Fibroblast of skin of left quadriceps (primary cell): ENCODE measurements at places on chromosomes 3 and 15.

- DNase-seq = no peak
These were observed 40.7 kb downstream of the FEM1B start for GRCh38 chr15:68318008-68318835.

DNA sequence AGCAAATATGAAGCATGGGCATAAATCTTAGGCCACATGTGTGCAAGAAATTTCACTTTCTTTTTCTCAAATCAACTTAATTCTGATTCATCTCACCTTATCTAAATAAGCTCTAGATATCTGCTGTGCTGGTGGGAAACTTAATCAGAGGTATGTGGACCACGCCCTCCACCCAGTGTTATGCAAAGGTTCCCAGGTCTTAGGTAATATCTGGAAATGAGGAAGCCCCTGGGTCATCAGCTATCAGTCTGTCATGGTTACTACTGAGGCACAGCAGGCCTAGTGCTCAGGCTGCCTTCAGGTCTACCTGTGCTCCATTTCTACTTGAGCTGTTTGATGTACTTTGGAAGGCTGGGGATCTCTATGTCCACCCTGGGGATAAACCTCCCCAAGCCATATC lies 134.4 kb upstream of the KCNH8 start:
- no peak for DNase-seq

GRCh38 chr15:58137686-58138085 lies 495 bp upstream of the AQP9 start:
- no peak for DNase-seq

DNA sequence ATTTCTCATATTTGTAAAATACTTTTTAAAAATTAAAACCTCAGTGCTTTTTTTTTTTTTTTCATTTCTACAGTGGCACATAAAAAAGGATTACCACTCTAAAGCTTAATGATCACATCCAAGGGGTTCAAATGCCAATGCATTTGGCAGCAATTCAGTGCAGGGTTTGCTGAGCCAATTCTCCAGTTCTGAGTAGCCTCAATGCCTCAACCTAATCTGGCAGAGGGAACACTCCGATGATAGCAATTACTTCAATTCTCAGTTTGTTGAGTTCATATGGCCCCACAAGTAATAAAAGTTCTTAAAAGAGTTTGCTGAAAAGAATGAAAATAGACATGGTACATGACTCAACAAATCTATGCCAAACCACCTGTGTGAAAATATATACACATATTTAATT lies 79.3 kb upstream of the RBMS3 start:
- no peak for DNase-seq

DNA sequence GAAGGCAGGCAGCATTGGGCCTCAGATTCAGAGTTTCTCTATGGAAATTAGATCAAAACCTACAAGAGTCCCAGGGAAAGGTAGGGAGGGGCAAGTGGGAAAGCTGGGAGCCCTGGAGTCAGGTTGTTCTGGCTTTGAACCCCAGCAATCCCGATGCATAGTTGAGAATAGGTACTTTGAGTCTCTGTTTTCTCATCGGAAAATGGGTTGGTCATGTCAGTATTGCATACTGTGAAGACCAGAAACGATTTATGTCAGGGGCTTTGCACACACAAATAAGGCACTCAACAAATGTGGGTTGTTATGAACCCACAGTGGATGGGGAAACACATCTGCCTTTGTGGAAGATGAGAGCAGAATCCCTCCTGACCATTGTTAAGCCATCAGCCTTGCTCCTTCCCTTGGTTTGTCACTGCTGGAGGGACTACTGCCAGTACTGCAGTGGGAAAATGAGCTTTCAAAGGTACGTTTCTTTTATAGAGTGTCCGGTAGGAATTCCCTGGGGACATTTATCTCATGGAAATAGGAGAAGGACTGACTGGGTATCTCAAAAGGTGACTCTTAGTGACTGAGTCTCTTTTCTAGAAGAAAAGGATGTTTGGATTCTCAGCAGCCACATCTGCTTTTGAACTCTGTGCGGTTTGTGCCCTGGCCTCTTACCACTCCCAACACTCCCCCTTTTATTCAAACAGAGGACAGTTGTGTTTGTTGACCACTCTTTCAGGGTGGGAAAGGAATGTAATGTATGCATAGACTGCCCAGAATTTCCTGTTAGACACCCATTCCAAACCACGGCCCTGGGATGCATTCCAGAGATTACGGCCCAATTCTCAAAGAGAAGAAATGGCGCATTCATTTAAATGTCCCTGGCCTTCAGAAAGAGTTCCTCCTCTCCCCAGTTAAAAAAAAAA lies 54.6 kb upstream of the VILL start:
- DNase-seq = peak; percentile 92

- no peak for DNase-seq
These were observed 2.2 kb downstream of the BMF start for GRCh38 chr15:40106203-40107161.

DNA sequence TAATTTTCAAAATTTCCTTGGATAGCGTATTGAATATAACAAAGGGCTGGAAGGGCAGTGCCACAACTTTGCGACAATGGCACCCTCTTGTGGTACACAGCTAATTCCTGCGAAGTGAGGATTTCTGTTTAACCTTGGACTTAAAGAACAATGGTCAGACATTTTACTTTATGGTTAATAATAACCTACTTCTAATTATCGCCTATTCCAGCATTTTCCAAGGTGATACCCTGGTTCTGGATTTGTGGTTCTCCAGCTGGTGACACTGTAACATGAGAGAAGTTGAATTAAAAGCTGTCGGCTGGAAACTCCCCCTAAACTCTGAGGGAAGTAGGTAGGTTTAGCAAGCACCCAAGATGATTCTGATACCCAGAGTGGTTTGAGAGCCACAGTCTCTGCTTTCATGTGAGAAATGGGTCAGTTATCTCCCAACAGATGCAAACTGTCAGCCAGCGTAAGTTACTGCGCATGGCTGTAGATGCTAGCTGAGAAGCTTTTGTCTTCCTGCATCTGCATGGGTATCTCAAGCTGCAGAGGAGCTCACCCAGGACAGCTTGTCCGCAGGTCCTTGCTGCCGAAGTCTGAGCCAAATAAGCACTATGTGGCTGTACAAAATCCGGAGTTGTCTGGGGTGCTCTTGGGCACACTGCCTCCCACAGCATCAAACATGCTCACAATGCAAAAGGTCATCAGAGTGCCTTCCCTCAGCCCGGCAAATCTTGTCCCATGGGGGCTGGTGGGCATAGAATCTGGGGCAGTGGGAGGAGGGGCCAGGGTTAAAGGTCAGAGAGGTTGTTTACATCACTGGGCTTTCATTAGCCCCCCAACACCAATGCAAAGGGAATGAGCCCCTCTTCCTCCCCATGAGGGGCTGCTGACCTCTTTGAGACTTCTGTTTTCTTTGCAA lies 6.6 kb upstream of the CHSY1 start:
- no peak for DNase-seq

GRCh38 chr15:46080016-46080415 lies 445.2 kb downstream of the SQOR start:
- no peak for DNase-seq

DNA sequence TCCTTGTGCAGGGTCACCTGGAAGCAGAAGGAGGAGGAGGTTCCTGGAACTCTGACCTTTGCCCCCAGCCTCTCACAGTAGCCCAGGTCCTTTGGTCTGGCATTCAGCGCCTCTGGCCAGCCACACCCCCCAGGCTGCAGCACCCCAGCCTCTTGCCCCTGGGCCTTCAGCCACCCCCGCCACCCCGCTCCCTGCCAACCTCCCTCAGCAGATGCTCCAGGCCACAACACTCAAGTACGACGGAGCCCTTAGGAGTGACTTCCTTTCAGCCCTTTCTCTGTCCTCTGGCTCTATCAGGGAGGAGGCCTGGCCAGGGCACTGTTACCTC lies 45.2 kb downstream of the GRIP2 start:
- DNase-seq = no peak

DNA sequence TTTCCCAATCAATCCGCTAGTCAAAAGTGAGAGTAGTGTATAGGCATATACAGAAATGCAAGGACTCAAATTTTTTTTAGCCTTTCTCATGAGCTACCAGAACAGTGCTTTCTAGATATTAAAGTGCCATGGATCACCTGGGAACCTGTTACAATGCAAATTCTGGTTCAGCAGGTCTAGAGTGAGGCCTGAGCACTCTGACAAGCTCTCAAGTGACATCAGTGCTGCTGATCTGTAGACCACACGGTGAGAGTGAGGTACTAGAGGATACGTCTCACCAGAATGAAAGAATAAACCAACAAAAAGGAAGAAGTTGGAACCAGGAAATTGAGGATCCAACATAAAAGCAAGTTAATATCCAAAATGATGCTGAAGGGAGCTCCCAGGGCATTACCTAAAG lies 16.0 kb upstream of the PLA2G4D start:
- DNase-seq = no peak

DNA sequence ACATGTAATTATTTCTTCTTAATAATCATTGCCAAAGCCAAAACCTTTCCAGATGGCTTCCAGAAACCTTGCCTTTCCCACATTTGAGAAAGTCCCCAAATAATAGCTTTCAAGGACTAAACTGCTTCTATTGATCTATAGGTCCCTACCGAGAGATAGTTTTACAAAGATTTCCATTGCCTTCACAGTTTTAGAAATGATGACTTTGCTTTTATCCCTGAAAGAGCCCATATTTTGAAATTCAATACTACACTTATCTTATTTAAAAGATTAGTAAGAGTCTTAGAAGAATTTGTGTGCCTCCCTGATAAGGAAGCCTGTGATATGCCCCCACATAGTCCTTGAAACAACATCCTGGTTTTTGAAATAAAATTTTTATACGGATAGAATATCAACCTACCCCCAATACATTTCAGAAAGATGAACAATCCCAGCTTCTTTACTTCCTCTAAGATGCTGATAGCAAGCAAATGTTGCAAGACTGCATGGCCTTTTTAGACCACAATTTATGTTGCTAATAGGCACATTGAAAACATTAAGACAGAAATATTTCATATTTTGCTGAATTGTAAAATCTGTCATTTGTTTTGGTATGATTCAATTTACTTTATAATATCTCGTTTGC lies 146.3 kb downstream of the TMCO5A start:
- no peak for DNase-seq

- DNase-seq = no peak
These were observed 557.6 kb downstream of the MAGI1 start for GRCh38 chr3:65481085-65481484.
